ENCODE measurements at places on chromosomes 12 and 14.
A peak's percentile ranks its signal among the peaks of the same experiment; 100 is the strongest.

DNA sequence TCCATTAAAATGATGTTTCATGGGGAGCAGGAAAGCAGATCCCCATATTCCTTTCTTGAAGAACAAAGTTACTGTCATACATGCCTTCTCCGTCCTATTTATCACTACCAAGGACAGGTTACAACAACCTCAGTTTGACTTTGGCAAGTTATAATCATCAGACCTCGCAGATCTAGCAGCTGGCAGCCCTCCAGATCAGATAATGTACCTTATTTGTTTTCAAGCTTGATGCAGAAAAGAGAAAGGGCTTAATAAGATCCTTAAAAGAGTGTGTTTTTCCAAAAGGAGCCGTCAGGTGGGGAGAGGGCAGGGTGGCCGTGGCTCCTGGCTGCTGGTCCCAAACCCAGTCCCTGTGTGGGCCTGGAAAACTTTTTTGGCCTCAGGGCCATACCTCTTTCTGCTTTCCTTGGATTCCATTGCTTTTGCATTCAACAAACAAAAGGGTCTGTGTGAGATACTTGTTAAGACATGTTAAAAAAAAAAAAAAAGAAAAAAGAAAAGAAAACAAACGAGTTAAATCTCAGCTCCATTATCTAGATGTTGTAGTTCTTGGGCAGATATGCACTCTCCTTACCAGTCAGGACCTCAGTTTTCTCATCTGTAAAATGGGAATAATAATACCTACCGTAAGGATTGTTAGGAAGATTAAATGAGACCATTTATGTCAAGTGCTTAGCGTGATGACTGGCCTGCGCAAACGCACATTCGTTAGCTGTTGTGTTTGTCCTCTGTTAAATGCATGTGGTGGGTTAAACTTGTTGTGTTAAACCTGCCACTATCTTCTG, 64.6 kb downstream of the B4GALNT3 start:
- DNase-seq: no peak

GRCh38 chr12:25816637-25817036, 141.8 kb upstream of the RASSF8 start:
- DNase-seq: no peak

GRCh38 chr14:100621806-100622205, 34.6 kb upstream of the BEGAIN start:
- DNase-seq: no peak

GRCh38 chr12:11739980-11740577, 90.6 kb downstream of the ETV6 start:
- DNase-seq: no peak

DNA sequence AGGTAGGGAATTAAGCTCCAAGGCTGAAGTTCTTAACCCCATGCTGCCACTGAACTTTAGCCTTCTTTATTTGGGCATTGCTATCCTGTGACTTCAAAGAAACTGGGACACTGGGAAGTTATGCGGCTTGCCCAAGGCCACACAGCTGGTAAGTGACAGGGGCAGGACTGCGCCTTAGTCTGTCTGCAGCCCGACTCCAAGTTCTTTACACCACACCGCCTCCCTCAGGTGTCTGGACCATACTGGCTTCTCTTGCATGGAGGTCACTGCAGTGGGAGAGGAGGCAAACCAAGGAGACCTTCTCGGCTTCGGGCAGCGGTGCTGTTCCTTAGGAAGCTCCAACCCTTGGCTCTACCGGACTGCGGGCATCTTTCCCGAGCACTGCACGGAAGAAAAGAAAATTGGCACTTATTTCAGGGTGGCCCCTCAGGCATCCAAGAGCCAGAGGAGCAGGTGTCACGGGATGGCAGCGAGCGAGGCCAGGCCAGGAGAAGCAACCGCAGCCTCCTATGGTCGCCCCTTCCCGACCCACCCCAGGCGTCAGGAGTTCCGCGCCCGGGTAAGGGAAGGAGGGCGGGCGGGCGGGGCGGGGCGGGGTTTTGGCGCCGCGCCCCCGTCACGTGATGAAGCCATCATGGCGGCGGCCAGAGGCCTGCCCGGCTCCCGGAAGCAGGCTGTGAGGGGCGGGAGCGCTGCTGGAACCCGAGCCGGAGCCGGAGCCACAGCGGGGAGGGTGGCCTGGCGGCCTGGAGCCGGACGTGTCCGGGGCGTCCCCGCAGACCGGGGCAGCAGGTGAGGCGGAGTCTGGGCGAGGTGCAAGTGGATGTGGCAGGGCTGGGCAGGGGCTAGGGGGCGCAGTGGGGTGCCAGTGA, 16.4 kb upstream of the ESPL1 start:
- DNase-seq: peak; percentile 55

DNA sequence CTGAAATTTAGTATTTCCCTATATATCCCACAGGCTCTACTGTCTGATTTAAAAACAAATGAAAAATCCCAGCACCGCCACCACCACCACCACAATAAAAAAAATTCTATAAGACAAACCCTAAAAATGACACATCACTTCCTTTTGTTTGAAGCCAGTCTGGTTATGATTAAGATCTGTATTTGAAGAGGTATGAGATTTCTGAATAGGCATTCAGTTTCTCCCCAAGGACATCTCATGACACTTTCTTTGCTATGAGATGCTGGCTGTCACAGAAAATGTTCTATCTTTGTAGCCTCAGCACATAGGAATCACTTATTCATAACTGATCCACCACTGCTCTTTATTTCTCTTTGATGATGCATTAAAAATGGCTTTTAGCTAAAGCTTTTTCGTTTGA, 1071.0 kb downstream of the SLC6A15 start:
- DNase-seq: no peak

- no peak for DNase-seq
Observed at GRCh38 chr12:82833481-82833880, 146.8 kb downstream of the TMTC2 start.

- DNase-seq: no peak
Observed at GRCh38 chr14:74221741-74222140, 17.5 kb upstream of the VSX2 start.

DNA sequence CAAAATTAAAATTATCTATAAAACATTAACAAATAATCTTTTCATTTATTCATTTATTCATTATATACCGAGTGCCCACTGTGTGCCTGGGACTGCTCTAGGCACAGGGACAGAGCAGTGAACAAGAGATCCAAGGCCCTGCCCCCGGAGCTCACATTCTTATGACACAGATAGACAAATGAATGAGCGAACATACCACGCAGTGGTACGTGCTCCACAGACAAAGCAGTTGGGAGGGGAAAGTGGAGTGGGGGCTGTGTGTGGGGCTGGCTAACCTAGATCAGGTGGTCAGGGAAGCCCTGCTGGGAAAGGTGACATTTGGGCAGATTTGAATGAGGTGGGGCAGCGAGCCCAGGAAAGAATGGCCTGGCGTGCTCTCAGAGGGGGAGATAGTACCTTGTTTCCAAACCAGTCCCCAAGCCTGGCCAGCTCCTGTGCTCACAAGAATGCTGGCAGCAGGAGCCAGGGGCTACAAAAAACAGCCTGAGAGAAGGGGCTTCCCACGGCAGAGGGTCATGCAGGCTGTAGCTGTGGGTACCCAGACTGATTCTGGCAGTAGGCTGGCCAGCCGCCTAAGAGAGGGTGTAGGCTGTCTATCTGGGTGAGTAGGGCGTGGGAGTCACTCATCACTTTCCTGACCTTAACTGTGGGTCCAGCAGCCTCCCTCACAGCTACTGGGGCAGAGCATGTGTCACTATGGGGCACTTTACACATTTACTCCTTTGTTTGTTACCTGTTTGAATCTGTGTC, 57.8 kb upstream of the ACTN1 start:
- no peak for DNase-seq

- DNase-seq: no peak
Observed at GRCh38 chr14:67411370-67411769, 595 bp downstream of the PLEK2 start.

GRCh38 chr12:124422142-124422569, 127.3 kb downstream of the RFLNA start:
- DNase-seq: no peak

- no peak for DNase-seq
Observed at GRCh38 chr12:129241852-129242251, 388.6 kb downstream of the GLT1D1 start.

DNA sequence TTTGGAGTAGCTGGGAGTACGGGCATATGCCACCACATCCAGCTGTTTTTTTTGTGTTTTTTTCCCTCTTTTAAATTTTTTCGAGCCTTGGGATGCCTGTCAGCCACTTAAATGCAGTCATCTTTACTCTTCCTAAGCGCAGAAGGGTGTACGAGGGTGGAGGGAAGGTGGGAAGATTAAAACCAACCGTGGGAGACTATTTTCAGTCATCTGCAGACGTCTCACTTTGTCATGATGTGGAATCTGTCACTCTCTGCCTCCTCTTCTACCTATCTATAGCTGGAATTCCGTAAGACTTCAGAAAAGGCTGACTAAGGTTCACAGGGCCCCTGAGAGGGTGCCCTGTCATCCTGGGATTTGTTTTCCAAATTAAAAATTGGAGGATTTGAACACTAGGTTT, 105.3 kb downstream of the SAMD4A start:
- no peak for DNase-seq

- no peak for DNase-seq
Observed at GRCh38 chr14:61147831-61148549, 133.1 kb downstream of the TMEM30B start.

- DNase-seq: no peak
Observed at GRCh38 chr14:99249389-99249788, 22.6 kb downstream of the BCL11B start.

- no peak for DNase-seq
Observed at GRCh38 chr12:13727707-13728195, 253.7 kb downstream of the GRIN2B start.

- no peak for DNase-seq
Observed at GRCh38 chr12:104486943-104487819, 30.4 kb downstream of the CHST11 start.

DNA sequence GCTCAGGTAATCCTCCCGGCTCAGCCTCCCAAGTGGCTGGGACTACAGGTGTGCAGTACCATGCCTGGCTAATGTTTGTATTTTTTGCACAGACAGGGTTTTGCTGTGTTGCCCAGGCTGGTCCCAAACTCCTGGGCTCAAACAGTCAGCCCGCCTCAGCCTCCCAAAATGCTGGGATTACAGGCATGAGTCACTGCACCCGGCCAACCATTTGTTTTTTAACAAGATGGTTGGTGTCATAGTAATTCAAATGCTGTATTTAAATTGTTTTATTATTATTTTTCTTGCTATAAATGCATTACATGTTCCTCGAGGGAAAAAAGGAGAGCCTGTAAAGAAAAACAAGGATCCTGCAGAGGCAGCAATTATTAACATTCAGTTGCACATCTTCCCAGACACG, 83.9 kb downstream of the EP400 start:
- DNase-seq: no peak

DNA sequence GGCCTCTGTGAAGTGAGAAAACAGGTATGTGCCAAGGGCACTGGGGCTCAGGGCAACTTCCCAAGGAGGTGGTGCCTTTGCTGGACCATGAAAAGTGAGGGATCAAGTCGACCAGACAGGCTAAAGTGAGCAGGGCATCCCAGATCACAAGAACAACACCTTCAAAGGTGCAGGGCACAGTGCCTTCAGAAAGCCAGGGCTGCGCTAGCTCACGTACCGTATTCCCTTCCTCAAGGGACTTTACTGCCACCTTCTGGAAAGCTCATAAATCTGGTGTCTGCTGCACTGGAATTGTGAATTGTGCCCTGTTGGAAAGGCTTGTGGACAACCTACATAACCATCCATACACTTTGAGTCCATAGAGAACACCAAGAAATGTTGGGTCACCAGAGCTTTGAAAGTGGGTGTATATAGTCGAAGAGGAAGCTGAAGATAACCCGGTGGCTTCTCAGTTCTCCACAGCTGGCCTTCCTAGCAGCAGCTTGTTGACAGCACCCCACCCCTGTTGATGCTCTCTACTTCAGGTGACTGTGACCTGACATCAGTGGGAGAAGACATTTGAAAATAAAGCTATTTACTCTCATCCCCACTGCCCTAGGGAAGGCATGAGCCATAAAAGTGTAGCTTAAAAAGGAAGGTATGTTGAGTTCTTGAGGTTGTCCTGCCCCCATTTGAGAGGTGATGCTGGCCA, 24.5 kb downstream of the FIGNL2 start:
- no peak for DNase-seq

DNA sequence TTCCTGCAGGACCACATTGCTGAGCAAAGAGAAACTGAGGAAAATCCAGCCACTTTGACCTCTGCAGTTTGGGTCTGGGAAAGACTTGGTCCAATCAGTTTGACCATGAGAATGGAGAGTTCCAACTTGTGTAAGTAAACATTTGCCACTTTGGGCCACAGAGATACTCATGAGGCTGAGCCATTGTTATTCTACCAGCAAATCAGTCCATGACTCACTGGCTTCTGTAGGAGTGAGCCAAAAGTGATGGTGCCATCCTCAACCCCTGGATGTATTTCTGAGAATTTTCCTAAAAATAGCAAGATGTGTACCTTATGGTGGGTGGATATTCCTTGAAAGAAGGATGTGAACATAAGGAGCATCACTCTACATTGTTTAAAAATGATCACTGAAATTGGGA, 192.9 kb upstream of the OR4E1 start:
- no peak for DNase-seq

- no peak for DNase-seq
Observed at GRCh38 chr14:81144824-81145603, 75.7 kb downstream of the GTF2A1 start.

Data from T-helper 22 cell (primary cell).